ENCODE measurements at places on chromosomes 2 and 18.

GRCh38 chr2:36511858-36512603, 85.9 kb downstream of the FEZ2 start:
- DNase-seq: no peak

DNA sequence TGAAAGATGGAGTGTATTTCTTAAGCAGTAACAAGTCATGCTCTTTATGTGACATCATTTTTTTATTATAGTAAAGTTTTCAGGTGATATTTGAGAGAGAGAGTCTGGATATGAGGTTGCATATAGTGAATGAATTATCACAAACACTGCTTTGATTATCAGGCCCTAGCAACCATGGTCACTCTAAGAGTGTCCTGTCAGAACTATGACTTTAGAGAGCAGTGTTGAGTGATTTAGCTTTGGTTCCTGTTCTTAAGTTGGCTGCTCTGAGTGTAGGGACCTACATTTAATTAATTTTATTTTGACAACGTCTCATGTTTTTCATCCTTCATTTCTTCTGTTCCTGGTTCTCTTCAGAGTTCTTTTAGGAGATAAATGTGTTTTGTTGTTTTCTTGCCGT, 275.5 kb downstream of the KCNJ3 start:
- no peak for DNase-seq

- DNase-seq: no peak
These were observed 45.6 kb upstream of the INHBB start for GRCh38 chr2:120300385-120300784.

DNA sequence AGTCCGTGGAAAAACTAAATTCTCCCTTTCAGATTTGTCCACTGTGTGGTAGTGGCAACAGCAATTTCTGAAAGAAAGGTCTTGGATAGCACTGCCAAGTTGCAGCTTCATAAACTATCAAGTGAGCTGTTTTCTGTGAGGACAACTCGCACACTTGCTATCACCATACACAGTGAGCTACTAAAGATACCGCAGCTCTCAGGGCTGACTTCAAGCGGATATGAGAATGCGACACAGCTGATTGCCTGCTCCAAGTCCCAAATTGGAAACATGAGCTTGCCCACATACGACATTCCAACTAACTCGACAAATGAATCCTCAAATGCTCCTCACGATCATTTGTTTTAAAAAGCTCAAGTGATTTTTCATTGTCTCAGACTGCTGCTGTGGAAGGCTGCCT, 46.2 kb downstream of the E2F6 start:
- DNase-seq: no peak

- DNase-seq: no peak
These were observed 2.1 kb upstream of the COL5A2 start for GRCh38 chr2:189181706-189182105.

GRCh38 chr2:201234663-201235135, 25.6 kb upstream of the CASP8 start:
- no peak for DNase-seq

GRCh38 chr2:210544007-210544590, 12.3 kb upstream of the CPS1 start:
- no peak for DNase-seq

DNA sequence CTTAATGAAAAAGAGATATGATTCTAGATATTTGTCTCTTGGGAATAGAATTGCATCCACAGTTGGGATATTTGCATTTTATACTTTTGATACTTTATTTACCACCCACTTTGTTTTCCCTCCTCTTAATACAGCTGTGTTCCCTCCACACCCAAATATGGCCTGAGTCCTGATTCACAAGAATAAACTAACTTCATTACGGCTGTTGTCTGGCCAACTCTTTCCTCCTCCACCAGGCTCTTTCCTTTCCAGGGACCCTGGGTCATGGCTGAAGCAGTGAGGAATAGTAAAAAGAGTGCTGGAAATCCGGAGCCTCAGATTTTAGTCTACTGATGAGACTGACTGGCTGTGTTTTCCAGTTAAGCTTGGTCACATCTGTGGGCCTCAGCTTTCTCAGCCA, 48.4 kb upstream of the STAM2 start:
- DNase-seq: no peak

DNA sequence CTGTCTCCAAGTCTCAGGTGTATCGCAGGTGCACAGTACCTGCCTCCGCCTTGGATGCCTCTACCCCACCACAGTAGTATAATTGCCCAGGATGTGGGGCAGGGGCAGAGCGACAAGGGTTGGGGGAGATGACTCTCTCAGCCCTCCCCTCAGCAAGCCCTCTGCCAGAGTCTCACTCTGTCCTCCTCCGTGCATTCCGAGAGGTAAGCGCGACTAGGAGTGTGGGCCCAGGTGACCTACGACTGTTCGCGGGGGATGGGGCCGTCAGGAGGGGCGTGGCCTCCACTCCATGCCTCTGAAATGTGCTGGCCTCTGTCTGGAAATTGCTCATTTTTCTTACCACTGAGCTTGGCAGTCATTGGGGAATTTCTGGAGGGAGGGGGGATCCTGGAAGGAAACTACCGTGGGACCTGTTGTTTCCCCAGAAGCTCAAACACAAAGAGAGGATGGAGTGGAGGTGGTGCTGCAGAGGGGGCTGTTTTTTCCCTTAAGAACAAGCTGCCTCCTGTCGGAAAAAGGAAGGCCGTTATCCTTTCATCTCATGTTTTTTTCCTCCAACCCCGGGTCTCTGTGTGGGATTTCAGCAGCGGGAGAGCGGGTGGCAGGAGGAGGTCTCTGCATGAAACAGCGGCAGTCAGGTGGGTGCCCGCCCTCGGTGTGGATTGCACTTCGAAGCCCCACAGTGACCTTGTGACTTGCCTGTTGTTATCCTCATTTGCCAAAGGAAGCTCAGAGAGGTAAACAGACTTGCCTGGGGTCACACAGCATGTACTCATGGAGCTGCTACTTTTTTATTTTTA, 13.0 kb upstream of the RALB start:
- no peak for DNase-seq

DNA sequence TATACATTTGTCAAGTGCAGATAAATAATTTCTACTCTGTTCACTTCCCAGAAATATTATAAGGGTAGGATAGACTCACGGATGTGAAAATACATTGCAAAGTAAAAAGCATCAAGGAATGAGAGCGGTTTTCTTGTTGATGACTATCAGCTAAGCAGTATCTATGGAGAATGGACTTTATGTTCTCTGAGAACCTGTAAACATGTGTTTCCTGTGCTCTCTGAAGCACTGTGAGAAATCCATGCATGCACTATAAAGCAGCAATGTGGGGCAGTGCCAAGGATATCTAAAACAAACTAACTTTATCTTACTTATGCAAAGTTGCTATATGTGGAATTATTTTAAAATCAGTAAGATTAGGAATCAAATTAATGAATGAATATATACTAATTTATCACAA, 4.4 kb upstream of the SIGLEC15 start:
- DNase-seq: no peak

DNA sequence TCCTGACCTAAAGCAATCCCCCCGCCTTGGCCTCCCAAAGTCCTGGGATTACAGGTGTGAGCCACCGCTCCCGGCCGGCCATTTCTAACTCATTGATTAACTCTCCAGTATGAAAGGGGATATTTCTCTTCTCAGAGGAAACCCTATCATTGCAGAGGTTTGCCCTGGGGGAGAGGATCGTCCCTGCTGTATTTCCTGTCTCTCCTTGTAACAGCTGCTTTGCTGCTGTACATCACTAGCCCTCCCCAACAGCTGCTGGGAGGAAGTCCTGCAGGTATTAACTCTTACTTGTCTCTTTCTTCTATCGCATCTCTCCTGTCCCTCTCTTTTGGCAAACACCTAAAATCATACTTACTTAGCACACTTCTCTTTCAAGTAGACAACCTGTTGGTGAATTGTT, 219.0 kb upstream of the DSEL start:
- DNase-seq: no peak

DNA sequence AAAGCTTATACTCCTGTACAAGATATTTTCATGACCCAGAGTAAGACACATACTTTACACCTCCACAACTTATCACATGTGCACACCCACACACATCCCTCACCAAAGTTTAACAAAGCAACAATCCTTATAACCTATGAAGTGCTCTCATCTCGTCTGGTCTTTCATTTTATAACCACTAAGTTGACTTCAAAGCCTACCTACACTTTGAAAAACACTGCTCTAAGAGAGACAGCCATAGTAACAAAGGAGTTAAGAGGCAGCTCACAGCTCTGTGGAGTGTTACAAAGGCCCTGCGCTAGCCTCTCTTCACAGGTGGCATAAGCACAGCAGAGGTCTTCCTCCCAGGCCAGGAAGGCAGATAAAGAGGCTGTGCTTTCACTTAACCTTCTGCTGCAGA, 69.7 kb upstream of the TMEM200C start:
- no peak for DNase-seq

DNA sequence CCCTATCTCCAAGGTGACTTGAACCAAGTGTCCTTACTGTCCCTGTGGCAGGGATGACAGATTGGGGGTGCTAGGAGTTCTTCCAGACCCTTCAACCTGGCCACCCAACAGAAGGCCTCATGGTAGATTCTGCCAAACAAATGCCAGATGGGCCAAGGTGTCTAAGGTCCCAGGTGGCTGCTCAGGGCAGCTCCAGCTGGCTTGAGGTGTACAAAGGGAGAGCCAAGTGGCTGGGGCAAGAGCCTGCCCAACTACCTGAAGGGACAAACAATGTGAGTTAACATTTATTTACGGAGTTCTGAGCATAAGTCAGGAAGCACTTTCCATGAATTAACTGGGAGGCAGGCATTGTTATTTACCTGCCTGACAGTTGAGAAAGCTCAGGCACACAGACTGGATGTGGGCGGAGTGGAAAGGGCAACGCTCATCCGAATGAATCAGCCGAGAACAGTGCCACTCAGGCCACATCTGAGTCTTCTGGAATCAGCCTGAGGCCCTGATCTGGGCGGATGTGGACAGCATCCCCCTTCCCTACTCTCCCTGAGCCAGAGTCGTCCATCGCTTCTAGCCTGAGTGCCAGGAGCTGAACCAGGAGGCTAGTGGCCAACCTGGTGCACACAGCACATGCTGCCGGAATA, 4.4 kb upstream of the KCNIP3 start:
- no peak for DNase-seq

DNA sequence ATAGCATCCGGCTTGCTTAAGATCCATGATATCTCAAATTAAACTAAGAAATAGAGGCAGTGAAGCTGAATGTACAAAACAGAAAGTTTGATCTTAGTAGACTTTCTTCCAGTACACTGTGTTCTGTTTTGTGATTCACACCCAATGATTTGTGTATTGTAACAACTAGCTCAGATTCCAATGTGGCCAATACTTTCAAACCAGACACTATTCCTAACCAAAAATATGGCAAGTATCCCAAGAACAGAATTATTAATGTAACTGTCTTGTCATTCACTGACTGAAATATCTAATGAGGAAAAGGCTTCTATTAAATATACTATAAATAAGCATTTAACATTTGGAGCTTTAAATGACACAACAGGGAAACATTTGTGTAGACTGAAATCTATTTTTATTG, 299.1 kb downstream of the NRXN1 start:
- no peak for DNase-seq

GRCh38 chr18:39946623-39947061, 2008.4 kb upstream of the PIK3C3 start:
- DNase-seq: no peak

- no peak for DNase-seq
These were observed 13.9 kb downstream of the EFHD1 start for GRCh38 chr2:232647261-232647660.

GRCh38 chr18:25672490-25672889, 320.5 kb upstream of the ZNF521 start:
- DNase-seq: peak; percentile 26

GRCh38 chr2:231531883-231532755, 1.9 kb upstream of the NMUR1 start:
- no peak for DNase-seq

DNA sequence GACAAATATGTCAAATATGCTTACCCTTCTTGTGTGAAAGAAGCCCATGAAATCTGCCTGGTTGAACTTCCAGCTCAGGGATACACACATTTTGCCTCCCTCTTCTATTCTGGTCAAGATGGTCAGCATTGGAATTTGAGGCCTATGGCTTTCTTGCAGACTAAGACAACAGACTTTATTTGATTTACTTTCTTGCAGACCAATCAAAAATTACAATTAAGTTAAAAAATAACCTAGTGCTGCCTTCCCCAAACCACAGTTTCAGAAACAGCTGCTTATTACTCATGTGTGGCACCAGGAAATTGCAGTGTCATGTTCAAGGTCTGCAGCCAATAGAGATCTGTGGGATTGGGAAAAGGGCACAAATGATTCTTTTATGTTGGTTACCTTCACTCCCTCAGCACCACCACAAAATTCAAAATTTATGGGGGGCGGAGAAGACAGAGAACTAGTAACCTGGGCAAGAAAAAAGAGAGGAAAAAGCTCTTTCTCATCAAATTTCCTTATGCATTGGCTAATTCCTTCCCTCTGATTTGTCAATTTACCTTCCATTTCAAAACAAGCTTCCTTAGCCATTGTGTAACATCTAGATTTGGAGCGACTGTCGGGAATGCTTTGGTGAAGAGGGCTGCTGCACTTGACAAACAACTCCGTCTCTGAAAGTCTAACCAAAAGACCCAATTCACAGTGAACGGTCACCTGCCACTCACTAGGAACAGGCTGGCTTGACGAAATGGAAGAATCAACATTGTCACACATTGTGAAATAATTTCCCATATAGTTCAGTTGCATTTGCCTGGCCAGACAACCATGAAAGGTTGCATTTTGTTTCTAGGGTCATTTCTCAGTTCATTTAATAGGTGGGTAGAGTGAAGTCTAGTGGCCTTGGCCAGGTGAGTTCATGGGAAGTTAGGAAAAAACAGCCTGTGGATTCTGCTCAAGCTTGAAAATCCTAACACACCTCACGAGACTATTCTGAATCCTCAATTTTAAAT, 100.4 kb upstream of the FZD5 start:
- DNase-seq: no peak

- DNase-seq: no peak
These were observed 11.1 kb downstream of the HES6 start for GRCh38 chr2:238228700-238229099.

DNA sequence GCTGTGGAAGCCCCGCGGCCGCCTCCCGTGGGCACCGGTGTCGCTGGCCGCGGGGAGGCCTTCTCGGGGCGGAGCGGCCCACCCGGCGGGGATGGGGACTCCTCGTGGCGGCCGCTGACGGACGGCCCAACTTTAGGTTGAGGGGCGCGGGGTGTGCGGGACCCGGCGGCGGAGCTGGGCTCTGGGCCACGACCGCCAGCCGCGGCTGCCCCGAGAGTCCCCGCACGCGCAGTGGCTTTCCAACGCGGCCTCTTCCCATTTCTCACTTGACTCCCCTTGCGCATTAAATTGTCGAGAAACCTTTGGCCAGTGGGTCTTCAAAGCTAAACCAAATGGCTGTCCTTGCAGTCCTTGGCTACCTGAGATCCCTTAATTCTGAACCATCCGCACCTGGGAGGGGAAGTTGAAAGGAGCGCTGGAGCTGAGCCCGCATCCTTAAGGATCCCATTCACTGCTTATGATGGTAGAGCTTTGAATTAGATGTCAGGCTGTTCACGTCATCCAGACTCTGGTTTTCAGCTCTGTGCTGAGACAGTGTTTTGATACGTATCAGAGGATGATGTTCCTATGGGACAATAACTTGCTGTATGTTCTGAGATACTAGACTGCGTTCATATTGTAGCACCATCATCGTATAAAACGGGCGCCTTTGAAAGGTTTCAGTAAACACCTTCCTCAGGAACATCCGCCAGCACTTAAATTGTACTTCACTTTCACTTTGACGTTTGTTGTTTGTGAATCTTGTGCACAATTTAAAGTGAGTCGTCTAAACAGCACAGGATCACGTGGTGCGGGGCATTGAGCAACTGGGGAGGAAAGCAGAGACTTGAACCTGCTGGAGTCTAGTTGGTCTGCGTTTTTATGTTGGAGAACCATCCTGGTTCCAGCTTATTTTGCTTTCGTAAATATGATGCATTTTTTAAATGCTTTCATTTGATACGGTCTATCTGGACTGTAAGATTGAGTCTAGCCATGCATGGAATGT, 874 bp downstream of the CLIP4 start:
- DNase-seq: peak; percentile 32

Measured in HEK293T (cell line).